A549 treated with dexamethasone at 1 μM for 4 hours (cell line): ENCODE measurements at places on chromosomes 13 and 19. TPM values are rescaled to one million over a fixed set of nuclear protein-coding genes. Genes with fewer than 3 reads are reported as not detected.

Gene HRC
- total RNA-seq, result not detected in 5 replicates

Gene C19orf33
- total RNA-seq, result 563 to 655 TPM (median 615 TPM) in 5 replicates

Gene CCNA1
- total RNA-seq, result 0.23 to 0.45 TPM (median 0.38 TPM) in 5 replicates

Gene LILRB2
- total RNA-seq, result 0.06 to 0.15 TPM (median 0.08 TPM) in 5 replicates

Gene SHANK1
- 0.09 to 0.27 TPM (median 0.22 TPM) in 5 replicates for total RNA-seq

Gene TPTE2
- total RNA-seq, result not detected in 5 replicates

Gene USE1
- 13.2 to 15.5 TPM (median 13.9 TPM) in 5 replicates for total RNA-seq

Gene MARK4
- 8.6 to 11.7 TPM (median 9.8 TPM) in 5 replicates for total RNA-seq

Gene SIGLEC14
- 0.07 to 0.11 TPM (median 0.08 TPM) in 3 of 5 replicates, not detected in the others for total RNA-seq

Gene COLGALT1
- total RNA-seq, result 49.4 to 79.4 TPM (median 78.3 TPM) in 5 replicates

Gene RINL
- total RNA-seq, result 2.1 to 3.9 TPM (median 2.6 TPM) in 5 replicates

Gene SYNE4
- total RNA-seq, result 0.15 to 0.36 TPM (median 0.28 TPM) in 5 replicates

Gene CFAP97D2
- not detected in 5 replicates for total RNA-seq

Gene GRIN2D
- total RNA-seq, result 5.0 to 9.7 TPM (median 8.6 TPM) in 5 replicates

Gene MAP2K7
- total RNA-seq, result 8.6 to 16.3 TPM (median 14.9 TPM) in 5 replicates

Gene CEBPG
- 39.8 to 44.4 TPM (median 39.8 TPM) in 5 replicates for total RNA-seq

Gene ZNF43
- 2.1 to 3.2 TPM (median 2.6 TPM) in 5 replicates for total RNA-seq

Gene TPRX2
- total RNA-seq, result not detected in 5 replicates

Gene GPR18
- total RNA-seq, result not detected in 5 replicates

Gene ZNF865
- 6.8 to 13.4 TPM (median 11.9 TPM) in 5 replicates for total RNA-seq

Gene CD79A
- 0.92 to 1.2 TPM (median 1.0 TPM) in 5 replicates for total RNA-seq

Gene ZNF569
- 3.9 to 6.7 TPM (median 5.0 TPM) in 5 replicates for total RNA-seq

Gene CYP2A7
- not detected in 5 replicates for total RNA-seq

Gene ZFR2
- 0.07 to 0.36 TPM (median 0.16 TPM) in 3 of 5 replicates, not detected in the others for total RNA-seq

Gene PSG1
- total RNA-seq, result 0.08 to 0.45 TPM (median 0.23 TPM) in 5 replicates

Gene NANOS3
- total RNA-seq, result 1.3 to 3.4 TPM (median 2.5 TPM) in 5 replicates

Gene TJP3
- total RNA-seq, result 0.18 to 0.61 TPM (median 0.51 TPM) in 5 replicates

Gene VASP
- total RNA-seq, result 226 to 268 TPM (median 254 TPM) in 5 replicates

Gene METTL21C
- total RNA-seq, result not detected in 5 replicates

Gene ICAM5
- 0.19 to 0.93 TPM (median 0.81 TPM) in 5 replicates for total RNA-seq

Gene ZSCAN4
- not detected in 5 replicates for total RNA-seq

Gene ANKLE1
- 0.24 to 0.46 TPM (median 0.36 TPM) in 5 replicates for total RNA-seq

Gene PEAK3
- 0.15 to 0.41 TPM (median 0.31 TPM) in 5 replicates for total RNA-seq
